ENCODE measurements at places on chromosomes 5 and 9. TPM values are rescaled to one million over a fixed set of nuclear protein-coding genes. Genes with fewer than 3 reads are reported as not detected.

The OR1J2 gene
- not detected for total RNA-seq

The TXNDC8 gene
- not detected for total RNA-seq

The TMC1 gene
- 0.22 TPM for total RNA-seq

The SLC1A3 gene
- total RNA-seq, result not detected

The GABRA6 gene
- total RNA-seq, result not detected
